ENCODE measurements at places on chromosomes 3 and 15.
A peak's percentile ranks its signal among the peaks of the same experiment; 100 is the strongest.

GRCh38 chr15:66838671-66839239 lies 136.7 kb downstream of the SMAD6 start:
- no peak for DNase-seq

DNA sequence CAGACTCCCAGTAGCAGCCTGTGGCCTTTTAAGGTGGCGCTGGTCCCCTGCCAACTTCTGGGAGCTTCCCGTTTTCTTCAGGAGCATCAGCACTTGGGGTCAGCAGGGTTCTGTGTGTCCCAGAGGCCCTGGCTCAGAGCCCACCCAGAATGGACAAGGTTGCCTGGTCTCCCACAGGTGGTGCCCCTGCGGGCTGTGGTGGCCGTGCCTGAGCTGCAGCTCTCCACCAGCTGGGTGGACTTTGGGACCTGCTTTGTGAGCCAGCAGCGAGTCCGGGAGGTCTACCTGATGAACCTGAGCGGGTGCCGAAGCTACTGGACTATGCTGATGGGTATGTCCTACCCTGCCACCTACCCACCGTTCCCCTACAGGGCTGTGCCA lies 15.5 kb downstream of the ACAA1 start:
- DNase-seq, result no peak

DNA sequence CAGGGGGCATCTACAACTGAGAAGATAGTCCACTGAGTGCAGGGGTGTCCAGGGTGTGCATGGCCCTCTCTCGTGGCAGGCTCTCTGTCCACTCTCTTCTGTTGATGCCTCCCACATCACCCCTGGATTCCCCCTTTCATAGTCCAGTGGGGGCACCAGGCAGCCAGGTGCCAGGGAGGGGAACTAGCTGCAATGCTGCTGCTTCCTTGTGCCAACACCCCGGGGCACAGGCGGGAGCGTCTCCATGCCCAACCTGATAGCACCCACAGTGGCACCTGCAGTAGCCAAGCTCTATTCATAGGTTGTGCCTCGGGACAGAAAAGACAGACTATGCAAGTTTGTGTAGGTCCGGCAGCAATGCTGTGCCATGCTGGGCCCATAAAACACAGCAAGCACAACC lies 11.7 kb downstream of the DUOX2 start:
- no peak for DNase-seq

- DNase-seq, result no peak
These were observed 12.5 kb downstream of the RAB27A start for GRCh38 chr15:55277116-55277564.

- no peak for DNase-seq
These were observed 190.9 kb upstream of the MME start for GRCh38 chr3:154889227-154889634.

GRCh38 chr3:36591959-36592358 lies 172.4 kb downstream of the DCLK3 start:
- DNase-seq, result no peak

DNA sequence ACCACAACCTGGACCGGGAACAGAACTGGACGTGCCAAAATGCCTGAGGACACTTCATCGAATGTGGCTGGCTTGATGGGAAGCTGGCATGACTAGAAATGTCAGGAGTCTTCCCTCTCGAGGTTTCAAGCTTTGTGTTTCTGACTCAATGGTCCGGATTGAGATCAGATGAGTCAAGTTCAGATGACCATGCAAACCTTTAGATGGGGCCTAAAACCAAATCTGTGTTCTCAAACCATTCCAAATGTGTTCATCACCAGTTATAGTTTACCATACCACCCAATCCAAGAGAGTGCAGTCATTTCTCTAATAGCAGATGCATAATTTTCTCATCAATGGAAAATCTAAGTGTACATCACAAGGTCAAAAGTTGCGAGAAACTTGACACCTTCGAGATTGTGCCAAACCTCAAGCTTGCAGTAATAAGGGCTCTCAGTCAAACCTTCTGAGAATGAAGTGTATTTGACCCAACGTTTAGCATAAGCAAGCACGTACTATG lies 369.1 kb downstream of the RORA start:
- peak; percentile 75 for DNase-seq

- DNase-seq, result no peak
These were observed 317.5 kb upstream of the IGF1R start for GRCh38 chr15:98330692-98331435.

GRCh38 chr3:173139420-173139819 lies 1.6 kb downstream of the SPATA16 start:
- DNase-seq, result no peak

- DNase-seq, result no peak
These were observed 84.5 kb upstream of the HERC1 start for GRCh38 chr15:63918317-63918672.

- DNase-seq, result peak; percentile 79
These were observed 47.0 kb upstream of the LRRFIP2 start for GRCh38 chr3:37221407-37221806.

- no peak for DNase-seq
These were observed 36.0 kb upstream of the PEX5L start for GRCh38 chr3:180072786-180073185.

- no peak for DNase-seq
These were observed 6.3 kb downstream of the BHLHE40 start for GRCh38 chr3:4985330-4986174.

GRCh38 chr3:195131176-195131575 lies 139.8 kb downstream of the XXYLT1 start:
- no peak for DNase-seq

GRCh38 chr3:179565496-179565895 lies 2.8 kb downstream of the ACTL6A start:
- no peak for DNase-seq

DNA sequence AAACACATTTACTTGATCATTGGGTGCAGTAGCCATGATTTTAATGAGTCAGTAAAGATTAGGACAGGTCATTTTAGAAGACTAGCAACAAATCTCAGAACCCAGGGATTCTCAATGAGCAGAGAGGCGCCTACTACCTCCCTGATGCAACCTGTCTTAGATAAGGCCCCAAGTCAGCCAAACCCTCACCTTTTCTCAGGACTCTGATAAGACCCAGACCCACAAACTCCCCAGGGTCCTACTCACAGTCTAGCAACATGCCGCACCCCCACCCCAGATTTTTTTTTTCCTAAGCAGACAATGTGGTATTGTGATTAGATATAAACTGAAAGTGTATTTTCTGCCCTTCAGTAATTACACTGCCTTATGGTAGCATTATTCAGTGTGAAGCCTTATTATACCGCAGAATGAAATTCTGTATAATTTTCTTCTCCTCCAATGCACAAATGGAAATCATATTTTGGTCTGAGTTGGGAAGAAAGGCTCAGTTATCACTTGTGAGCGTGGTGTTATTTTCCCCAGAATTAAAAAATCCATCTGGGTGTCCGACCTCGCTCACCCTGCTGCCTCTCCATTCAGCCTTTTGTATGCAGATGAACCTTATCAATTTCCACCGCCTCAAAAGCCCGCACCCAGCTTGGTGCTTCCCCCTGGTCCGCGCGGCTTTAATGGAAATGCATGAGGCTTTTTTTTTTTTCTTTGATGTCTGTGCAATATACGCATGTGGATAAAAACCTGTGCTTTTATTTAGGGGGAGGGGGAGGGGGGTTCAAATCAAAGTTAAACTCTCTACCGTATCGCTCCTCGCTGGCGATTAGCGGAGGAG lies 122.0 kb upstream of the SOX14 start:
- no peak for DNase-seq

- peak; percentile 23 for DNase-seq
These were observed 43.7 kb downstream of the MAGI1 start for GRCh38 chr3:65995030-65995429.

- DNase-seq, result peak; percentile 88
These were observed 61.3 kb upstream of the PSMD6 start for GRCh38 chr3:64084640-64085039.

DNA sequence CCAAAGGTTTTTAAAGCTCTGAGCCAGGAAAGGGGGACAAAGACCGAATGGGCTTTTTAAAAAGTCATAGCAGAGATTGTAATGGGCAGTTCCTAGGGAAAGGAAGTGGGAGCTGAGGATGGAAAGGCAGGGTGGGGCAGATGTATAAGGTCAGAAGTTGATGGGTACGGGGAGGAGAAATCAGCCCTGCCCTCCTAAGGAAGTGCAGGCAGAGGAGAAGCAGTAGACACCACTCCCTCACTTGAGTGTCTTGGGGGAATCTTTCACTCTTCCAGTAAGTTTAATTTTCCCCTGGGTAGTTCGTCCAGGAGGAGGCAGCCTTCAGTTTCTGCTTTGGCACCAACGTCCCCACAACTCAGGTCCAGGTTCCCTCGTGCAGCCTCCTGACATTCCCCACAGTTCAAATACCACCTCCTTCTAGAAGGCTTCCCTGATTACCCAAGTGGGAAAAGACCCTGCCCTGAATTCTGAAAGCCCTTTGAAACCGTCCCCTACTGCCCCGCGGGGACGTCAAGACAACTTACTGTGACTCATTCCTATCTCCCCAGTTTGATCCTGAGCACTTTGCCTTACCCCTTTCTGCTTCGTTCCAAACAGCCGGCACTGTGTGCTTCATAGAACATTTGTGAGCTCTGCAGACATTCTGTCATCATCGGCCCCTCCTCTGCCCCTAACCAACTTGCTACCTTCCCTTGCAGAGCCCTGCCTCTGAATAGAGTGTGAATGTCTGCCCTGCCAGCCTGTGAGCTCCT lies 14.3 kb upstream of the SRP14 start:
- no peak for DNase-seq

GRCh38 chr3:64756398-64756986 lies 68.7 kb upstream of the ADAMTS9 start:
- no peak for DNase-seq

DNA sequence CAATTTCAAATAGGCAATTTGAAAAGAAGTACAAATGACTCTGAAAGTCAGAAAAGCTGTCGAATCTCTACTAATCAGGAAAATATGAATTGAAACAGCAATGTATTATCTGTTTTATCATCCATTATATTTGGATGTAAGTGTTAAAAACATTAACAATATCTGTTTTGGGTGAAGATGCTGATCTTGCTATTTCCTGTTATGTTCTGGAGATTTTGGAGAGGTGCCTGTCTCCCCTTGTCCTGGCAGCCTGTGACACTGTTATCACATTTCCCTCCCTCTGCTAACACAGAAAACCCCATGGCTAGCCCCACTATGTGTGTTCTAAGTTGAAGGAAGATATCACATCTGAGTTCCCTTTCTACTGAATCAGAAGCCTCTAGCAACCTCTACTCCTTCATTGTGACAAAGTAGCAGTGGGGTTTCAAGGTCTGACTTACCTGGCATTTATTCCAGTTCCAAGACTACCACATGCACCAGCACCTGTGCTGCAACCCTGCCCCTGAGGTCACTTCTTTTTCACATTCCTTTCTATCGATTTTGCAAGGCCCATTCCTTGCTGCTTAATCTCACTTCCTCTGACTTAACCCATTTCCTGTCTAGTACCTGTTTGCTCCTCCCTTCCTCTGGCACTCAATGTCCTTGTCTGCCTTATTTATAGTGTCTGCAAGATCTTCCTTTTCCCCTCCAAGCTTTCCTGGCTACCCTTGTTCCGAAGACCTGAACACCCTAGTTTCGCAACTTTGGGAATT lies 95.5 kb upstream of the COL8A1 start:
- DNase-seq, result no peak
